ENCODE measurements at places on chromosomes 16 and 17. TPM values are rescaled to one million over a fixed set of nuclear protein-coding genes. Genes with fewer than 3 reads are reported as not detected.

BICDL2 gene
- total RNA-seq, result not detected

GRCh38 chr17:62724398-62725146 lies 83.5 kb downstream of the MARCHF10 start:
- H3K27ac ChIP-seq, result no peak overlapping the region
- no peaks in the 10 kb centered on the region for H3K36me3 ChIP-seq
- no peaks in the 10 kb centered on the region for H3K27me3 ChIP-seq
- no peak for DNase-seq
- H3K4me3 ChIP-seq, result no peak overlapping the region

DNA sequence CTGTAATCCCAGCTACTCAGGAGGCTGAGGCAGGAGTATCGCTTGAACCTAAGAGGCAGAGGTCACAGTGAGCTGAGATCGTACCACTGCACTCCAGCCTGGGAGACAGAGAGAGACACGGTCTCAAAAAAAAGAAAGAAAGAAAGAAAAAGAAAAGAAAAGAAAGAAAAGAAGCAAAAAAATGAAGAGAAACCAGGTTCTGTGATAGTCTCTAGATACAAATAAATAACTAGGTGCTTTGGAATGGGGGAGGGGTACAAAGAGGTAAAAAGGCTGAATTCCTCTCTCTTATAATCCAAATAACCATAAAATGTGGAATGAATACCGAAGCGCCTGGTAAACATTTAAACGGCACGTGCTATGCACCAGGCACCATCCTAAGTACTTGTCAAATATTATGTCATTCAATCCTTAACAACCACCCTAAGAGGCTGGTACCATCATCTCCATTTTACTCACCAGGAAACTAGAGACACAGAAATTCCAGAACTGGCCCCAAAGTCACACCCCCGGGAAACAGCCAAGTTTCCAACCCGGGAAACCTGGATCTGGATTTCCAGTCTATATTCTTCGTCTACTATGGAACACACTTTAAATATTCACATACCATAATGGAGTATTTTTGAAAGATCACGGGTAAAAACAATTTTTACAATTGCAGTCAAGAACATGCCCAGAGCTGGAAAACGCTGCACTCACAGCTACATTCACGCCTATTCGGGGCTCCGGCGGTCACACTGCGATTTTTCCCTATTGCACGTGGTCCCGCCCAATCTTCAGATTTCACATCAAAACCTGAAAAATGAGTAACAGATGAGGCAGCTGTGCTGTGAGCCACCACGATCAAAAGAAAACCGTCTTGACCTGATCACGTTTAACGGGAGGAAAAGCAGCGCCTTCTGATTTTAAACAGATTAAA lies 10.5 kb downstream of the NXN start:
- no peaks in the 10 kb centered on the region for H3K36me3 ChIP-seq
- peaks cover 42% of the 10 kb centered on the region for H3K4me1 ChIP-seq
- peak overlapping the region; percentile 76 for H3K27ac ChIP-seq

PERCC1 gene
- not detected for total RNA-seq

DNA sequence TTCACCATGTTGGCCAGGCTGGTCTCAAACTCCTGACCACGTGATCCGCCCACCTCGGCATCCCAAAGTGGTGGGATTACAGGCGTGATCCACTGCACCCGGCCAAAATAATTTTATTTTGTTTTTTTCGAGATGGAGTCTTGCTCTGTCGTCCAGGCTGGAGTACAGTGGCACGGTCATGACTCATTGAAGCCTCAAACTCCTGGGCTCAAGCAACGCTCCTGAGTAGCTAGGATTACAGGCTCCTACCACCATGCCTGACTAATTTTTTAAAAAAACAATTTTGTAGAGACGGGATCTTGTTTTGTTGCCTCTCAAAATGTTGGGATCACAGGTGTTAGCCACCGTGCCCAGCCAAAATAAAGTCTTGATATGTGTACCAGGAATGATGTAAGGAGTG lies 2.4 kb upstream of the TTLL6 start:
- DNase-seq, result no peak
- no peak overlapping the region for H3K4me3 ChIP-seq
- H3K27ac ChIP-seq, result no peak overlapping the region
- no peaks in the 10 kb centered on the region for H3K27me3 ChIP-seq
- no peaks in the 10 kb centered on the region for H3K36me3 ChIP-seq

DNA sequence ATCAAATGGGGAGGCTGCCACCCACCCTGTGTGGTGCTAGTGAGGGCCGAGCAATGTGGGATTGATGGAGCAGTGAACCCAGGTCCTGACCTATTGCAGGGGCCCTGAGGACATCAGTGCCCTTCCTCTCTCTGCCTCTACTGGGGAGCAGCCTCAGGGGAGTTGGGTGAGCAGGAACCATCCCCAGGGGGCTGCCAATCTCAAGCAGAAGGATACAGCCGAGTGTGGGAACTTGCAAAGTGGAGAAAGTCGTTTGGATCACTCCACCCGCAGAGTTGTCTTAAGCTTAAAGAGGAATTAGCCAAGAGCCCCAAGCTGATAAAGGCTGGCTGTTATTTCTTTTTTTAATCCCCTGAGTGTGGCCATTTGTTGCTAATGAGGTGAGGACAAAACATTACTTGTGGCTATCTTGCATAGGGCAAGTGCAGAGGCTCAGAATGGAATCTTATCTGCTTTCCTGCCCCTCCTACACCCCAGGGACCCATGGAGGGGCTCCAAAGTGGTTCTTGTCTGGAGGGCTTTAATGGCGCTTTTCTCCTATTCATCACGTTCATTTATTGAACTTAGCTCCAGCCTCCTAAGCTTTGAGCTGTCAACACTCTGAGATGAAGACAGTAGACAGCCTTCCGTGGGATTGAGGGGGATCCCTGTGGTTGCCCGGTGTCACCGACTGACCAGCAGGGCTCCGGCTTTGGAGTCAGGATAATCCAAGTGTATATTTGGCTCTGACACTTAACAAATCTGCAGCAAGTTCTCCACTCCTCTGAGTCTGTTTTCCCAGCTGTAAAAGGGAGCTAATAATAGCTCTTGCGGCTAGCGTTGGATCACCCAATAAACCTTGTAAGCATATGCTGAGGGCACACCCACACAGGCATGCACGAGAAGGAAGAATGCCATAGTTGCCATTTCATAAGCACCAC lies 45.1 kb downstream of the MYH11 start:
- H3K4me1 ChIP-seq, result peaks cover 100% of the 10 kb centered on the region
- no peak for DNase-seq
- no peaks in the 10 kb centered on the region for H3K27me3 ChIP-seq
- peak overlapping the region; percentile 76 for H3K27ac ChIP-seq

KRT32 gene
- total RNA-seq, result not detected

GRCh38 chr17:35447499-35447898 lies 1.1 kb downstream of the SLFN13 start:
- peaks cover 42% of the 10 kb centered on the region for H3K27me3 ChIP-seq
- peaks cover 14% of the 10 kb centered on the region for H3K4me1 ChIP-seq
- H3K27ac ChIP-seq, result peak overlapping the region; percentile 63
- H3K36me3 ChIP-seq, result no peaks in the 10 kb centered on the region

- H3K36me3 ChIP-seq, result no peaks in the 10 kb centered on the region
- H3K27me3 ChIP-seq, result peaks cover 23% of the 10 kb centered on the region
- peak overlapping the region; percentile 50 for H3K4me3 ChIP-seq
- H3K4me1 ChIP-seq, result peaks cover 11% of the 10 kb centered on the region
- DNase-seq, result no peak
- no peak overlapping the region for H3K27ac ChIP-seq
These were observed 9.9 kb upstream of the NAGS start for GRCh38 chr17:43994272-43995149.

AXIN1 gene
- total RNA-seq, result 24.1 TPM

KRT24 gene
- 0.42 TPM for total RNA-seq

- H3K27ac ChIP-seq, result no peak overlapping the region
- no peak overlapping the region for H3K4me3 ChIP-seq
- DNase-seq, result no peak
- H3K27me3 ChIP-seq, result no peaks in the 10 kb centered on the region
These were observed 184.4 kb downstream of the MAF start for GRCh38 chr16:79415983-79416640.

PLK1 gene
- total RNA-seq, result 1.2 TPM

KRTAP4-9 gene
- total RNA-seq, result not detected

DNA sequence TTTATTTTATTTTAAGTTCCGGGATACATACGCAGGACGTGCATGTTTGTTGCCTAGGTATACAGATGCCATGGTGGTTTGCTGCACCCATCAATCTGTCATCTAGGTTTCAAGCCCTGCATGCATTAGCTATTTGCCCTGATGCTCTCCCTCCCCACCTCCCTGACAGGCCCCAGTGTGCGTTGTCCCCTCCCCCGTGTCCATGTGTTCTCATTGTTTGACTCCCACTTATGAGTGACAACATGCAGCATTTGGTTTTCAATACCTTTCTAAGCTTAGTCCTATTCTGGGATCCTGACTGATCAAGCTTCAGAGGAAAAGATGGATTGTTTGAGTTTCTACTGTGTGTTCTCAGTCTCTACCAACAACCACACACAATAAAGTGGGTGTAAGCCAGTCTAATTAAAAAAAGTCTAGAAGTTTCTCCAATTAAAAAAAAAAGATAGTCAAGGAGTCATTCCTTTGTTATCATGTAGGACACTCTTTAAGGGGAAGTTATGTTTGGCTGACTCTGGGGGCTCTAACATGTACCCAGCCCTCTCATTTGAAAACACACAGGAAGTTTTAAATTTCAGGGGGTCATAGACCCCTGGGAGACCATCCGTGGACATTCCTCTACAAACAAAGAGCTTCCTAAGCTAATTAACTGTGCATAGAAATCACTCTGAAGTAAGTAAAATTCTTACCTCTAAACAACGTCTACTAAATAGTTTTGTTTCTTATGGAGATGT lies 66.3 kb upstream of the ADAMTS18 start:
- H3K4me3 ChIP-seq, result no peak overlapping the region
- H3K27ac ChIP-seq, result no peak overlapping the region
- H3K36me3 ChIP-seq, result no peaks in the 10 kb centered on the region
- H3K4me1 ChIP-seq, result no peaks in the 10 kb centered on the region
- no peaks in the 10 kb centered on the region for H3K27me3 ChIP-seq
- DNase-seq, result no peak

DNA sequence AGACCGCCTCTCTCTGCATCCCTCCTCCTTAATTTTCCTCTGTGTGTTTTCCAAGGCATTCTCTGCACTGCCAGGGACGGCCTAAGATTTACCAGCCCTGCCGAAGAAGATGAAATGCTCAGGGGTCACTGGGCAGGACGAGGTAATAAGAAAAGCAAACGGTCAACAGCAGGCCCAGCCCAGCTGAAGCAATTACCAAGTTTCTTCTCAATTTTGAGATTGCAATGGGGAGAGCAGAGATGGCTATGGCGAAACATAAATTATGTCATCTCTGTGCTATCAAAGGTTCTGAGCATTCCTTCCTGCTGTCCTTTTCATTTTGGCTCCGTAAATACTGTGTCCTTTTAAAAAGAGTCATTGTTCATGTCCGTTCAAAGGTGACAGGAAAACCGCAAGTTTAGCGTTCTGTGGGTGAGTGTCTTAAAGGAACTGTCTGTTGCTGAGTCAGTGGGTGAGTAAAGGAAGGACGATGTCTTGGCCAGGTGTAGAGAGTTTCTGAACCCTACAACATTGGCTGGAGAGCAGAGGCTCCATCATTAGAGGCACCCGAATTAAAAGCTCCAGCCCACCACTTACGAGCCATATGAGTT lies 753.9 kb upstream of the EEF2KMT start:
- H3K36me3 ChIP-seq, result no peaks in the 10 kb centered on the region
- H3K4me3 ChIP-seq, result no peak overlapping the region
- H3K4me1 ChIP-seq, result no peaks in the 10 kb centered on the region

CCL4 gene
- 3.0 TPM for total RNA-seq

PLA2G10 gene
- total RNA-seq, result not detected

DNA sequence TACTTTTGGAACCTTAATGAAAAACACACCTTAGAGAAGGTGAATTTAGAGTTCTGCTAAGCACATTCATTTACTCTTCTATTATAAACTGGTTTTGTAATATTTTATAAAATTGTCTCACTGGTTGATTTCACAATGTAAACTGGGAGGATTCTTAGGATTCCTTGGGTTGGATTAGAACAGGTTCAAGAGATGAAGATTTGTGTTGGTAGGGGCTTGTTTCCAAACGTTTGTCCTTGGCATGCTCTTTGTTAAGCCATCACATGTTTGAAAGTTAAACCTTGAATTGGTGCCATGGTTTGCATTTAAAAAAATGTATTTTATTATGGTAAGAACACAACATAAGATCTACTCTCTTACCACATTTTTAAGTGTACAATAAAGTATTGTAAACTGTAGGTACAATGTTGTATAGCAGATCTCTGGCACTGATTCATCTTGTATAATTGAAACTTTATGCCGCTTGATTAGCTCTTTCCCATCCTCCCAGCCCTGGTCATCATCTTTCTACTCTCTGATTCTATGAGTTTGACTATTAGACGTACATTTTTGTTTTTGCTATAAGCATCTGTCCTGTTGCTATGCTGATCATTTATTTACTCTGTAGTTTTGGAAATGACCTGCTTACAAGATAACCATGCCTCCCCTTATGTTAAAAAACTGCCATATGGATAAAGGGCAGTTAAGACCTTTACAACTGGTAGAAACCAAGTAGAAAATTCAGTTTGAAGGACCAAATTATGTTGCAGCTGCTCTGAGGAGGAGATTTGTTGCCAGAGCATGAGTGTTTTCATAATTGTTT lies 9.6 kb downstream of the FTO start:
- DNase-seq, result no peak
- no peak overlapping the region for H3K27ac ChIP-seq
- no peak overlapping the region for H3K4me3 ChIP-seq
- H3K36me3 ChIP-seq, result no peaks in the 10 kb centered on the region

DNA sequence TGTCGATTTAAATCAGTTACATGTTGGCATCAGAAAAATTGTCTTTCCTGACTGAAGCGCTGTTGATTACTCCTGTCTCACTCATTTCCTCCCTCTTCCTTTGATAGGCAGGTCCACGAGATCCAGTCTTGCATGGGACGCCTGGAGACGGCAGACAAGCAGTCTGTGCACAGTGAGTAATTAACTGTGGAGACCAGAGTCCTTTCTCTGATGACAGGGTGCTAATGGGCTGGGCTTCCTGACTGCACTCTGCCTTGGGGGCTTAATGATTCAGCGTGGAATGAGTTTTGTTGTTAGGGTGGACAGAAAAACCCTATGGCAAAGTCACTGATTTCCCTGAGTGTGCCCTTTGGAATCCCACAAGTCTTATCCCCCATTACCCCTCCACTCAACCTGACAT lies 6.5 kb downstream of the GOSR2 start:
- H3K27ac ChIP-seq, result no peak overlapping the region
- H3K4me3 ChIP-seq, result no peak overlapping the region
- DNase-seq, result no peak
- H3K36me3 ChIP-seq, result peaks cover 46% of the 10 kb centered on the region

- peaks cover 61% of the 10 kb centered on the region for H3K4me1 ChIP-seq
- DNase-seq, result no peak
- H3K27me3 ChIP-seq, result no peaks in the 10 kb centered on the region
- no peak overlapping the region for H3K27ac ChIP-seq
These were observed 177.7 kb upstream of the CIBAR2 start for GRCh38 chr16:85289760-85290625.

DNA sequence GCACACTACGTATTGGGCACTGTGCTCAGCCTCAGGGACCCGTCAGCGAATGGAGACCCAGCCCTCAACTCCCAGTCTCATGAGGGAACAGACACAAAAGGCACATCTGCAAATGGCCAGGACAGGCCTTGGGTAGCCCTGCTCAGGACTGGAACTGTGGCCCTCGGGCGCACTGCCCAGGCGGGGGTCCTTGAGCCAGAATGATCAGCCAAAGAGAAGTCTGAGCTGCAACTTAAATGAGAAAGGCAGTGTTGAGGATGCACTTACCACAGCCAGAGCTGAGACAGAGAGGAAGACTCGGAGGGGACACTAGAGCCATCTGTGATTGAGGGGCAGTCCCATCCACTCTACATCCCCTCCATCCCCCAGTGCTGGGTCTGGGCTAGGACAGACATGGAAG lies 117.3 kb downstream of the C16orf95 start:
- peaks cover 2% of the 10 kb centered on the region for H3K4me1 ChIP-seq
- DNase-seq, result no peak
- H3K36me3 ChIP-seq, result no peaks in the 10 kb centered on the region
- no peaks in the 10 kb centered on the region for H3K27me3 ChIP-seq
- H3K4me3 ChIP-seq, result no peak overlapping the region
- H3K27ac ChIP-seq, result no peak overlapping the region

KRT12 gene
- not detected for total RNA-seq

Measured in esophagus muscularis mucosa (tissue), 4 donors.